ENCODE measurements at places on chromosomes 6 and 20.

DNA sequence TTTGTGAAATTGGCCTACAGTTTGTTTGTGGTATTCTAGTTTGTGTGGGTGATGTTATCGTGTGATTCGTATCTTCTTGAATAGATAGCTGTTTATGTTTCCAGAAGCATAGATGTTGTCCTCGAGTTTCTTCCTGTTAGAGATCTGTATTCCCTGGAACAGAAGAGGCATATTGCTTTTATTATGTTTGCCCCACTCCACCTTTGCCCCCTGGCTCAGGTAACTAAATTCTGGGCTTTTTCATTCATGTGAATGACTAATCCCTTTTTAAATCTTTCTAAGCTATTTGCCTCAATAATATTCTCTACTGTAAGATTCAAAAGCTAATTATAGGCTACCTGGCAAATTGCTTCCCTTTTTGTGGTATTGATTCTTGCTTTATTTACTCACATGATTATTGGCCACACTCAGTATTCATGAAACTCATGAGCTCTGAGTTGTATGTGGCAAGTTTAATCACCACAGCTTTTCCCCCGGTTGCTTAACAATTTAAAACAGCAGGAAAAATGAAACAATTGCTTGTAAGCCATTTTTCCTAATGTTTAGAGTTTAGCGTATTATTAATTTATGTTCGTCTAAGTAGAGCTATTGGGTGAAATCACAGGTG lies 12.6 kb downstream of the RNF217 start:
- no peak for DNase-seq

DNA sequence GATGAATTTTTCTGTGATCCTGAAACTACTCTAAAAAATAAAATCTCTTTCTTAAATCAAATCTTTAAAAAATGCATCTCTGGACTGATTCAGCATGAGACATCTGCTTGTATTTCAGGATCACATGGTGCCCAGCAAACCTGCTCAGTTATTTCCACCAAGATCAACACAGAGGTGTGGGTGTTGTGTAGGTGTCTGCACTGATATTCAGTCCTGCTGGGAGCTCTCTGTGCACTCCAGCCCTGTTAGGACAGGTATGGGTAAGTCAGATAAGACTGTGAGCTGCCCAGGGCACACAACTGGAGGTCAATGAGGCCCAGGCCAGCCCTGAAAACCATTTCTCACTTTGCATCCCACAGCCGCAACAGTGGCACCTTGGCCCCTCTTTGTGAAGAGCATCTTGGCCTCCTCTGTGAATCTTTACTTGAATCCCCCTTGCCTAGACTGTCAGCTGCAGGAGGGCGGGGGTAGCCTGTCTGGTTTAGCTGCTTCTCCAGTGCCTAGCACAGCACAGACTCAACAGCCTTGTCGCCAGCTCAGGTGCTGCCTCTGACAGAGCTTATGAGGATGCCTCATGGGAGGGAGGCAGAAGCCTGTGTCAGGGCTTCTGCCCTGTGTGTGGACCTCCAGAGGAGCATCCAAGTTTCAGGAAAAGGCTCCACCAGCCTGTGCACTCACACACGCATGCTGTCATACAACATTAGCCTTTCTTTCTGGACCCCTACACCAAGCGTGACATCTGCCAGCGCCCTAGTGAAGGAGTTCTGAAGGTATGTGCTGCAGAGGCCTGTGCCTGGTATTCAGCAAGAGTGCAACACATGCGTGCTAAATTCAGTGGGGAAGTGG lies 187.6 kb upstream of the CST7 start:
- DNase-seq, result no peak

- DNase-seq, result no peak
These were observed 40.1 kb downstream of the DEFB114 start for GRCh38 chr6:49923826-49924225.

- no peak for DNase-seq
These were observed 89.9 kb upstream of the MTHFD1L start for GRCh38 chr6:150775415-150776203.

DNA sequence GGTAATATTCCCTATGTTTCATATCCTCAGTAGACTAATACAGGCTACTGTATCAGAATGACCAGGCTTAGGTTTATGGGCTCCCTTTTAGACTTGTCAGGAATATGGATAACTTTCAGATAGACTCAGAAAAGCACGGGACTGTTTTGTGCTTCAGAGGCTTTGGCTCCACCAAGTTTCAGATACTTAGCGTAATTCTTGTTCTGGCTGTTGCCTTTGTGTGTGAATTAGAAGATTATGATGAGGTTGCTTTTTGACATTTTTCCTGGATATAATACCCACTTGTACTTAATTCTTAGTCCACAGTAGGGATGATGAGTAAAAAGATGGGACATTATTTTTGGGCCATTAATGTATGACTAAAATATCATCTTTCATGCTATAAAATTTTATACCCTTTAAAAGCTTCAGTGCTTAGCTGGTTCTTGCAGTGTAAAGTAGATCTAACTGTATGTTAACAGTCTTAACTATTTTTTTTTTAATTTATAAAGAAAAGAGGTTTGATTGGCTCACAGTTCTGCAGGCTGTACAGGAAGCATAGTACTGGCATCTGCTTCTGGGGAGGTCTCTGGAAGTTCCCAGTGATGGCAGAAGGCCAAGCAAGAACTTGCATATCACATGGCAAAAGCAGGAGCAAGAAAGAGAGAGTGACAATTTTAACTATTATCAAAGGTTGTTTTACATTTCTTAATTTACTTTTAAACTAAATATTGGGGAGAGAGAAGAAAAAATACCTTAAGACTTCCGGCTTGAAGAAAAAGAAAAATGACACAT lies 120.7 kb downstream of the ZFAND3 start:
- DNase-seq, result no peak

DNA sequence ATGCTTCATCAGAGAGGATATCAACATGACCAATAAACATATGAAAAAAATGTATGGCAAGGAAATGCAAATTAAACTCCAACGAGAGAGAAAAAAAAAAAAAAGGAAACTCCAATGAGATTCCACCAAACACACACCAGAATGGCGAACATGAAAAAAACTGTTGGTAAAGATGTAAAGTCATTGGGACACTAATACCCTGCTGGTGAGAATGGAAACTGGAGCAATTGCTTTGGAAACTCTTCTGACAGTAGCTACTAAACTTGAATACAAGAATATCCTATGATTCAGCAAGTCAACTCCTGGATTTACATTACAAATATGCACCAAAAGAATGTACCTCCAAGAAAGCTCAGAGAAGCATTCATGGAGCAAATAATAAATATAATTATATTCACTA lies 260.7 kb upstream of the ECI2 start:
- DNase-seq, result no peak

GRCh38 chr20:48626226-48626937 lies 201.4 kb downstream of the PREX1 start:
- DNase-seq, result no peak

DNA sequence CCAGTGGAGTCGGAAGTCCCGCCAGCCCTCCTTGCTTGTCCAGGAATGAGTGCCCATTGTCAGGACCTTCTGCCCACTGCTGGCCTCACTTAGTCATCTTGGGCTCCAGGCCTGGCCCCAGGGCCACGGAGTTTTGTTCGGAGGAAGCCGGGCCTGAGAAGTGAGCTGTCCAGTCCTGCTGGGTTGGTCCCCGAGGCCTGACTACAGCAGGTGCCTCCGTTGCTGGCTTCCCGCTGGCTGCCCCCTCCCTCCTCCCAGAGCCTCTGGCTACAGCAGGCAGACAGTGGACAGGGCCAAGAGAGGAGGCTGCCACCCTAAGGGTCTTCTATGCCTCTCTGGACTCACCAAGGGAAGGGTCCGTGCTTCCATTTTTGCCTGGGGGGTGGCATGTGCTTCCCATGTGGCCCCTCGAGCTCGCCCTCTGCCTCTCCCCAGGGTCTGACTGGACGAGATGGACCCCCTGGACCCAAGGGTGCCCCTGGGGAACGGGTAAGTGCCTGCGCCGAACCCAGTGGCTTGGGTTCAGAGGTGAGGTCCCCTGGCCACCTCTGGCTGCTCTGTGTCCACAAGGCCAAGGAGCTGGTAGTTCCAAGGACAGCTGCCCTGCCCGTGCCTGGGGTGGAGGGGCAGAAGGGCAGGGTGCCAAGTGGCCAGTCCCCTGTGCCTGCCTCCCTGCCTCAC lies 2.8 kb downstream of the COL9A3 start:
- DNase-seq, result no peak

DNA sequence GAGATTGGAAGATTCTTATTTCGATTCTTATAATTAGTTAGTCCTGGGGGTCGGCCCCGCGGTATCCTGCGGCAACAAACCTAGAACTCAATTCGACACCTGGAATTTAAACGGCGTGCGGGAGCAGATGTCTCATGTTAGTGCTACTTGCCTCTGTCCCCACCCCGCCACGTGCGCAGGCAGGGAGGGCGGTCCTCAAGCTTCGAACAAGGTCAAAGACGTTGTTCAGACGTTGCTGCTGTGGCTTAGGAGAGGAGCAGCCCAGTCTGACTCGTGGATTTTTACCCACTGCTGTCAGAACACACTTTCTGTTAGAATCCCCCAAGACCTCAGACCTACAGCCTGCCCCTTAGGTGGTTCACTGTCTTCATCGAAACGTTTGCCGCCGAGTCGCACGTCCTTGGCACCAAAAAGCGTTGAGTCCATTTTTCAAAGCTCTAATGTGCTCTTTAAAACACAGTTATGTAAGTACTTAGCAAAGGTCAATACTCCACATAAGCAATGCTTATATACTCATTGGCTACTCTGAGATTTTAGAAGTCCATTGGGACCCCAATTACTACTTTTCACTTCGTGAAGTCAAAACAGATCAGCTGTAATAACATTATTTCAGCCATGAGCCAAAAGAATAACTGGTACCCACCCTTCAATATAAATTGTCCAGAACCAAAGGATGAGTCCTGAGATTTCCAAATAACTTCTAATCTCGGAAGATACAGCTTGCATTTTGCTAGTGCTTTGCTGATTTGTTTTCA lies 2.7 kb upstream of the C6orf62 start:
- DNase-seq, result peak; percentile 73

GRCh38 chr6:155248008-155249001 lies 15.5 kb upstream of the CLDN20 start:
- no peak for DNase-seq

- no peak for DNase-seq
These were observed 91.3 kb downstream of the MYLK4 start for GRCh38 chr6:2659381-2659780.

GRCh38 chr6:141486942-141487341 lies 645.8 kb upstream of the GJE1 start:
- DNase-seq, result no peak

- DNase-seq, result no peak
These were observed 123.4 kb downstream of the MAFB start for GRCh38 chr20:40565682-40566040.

DNA sequence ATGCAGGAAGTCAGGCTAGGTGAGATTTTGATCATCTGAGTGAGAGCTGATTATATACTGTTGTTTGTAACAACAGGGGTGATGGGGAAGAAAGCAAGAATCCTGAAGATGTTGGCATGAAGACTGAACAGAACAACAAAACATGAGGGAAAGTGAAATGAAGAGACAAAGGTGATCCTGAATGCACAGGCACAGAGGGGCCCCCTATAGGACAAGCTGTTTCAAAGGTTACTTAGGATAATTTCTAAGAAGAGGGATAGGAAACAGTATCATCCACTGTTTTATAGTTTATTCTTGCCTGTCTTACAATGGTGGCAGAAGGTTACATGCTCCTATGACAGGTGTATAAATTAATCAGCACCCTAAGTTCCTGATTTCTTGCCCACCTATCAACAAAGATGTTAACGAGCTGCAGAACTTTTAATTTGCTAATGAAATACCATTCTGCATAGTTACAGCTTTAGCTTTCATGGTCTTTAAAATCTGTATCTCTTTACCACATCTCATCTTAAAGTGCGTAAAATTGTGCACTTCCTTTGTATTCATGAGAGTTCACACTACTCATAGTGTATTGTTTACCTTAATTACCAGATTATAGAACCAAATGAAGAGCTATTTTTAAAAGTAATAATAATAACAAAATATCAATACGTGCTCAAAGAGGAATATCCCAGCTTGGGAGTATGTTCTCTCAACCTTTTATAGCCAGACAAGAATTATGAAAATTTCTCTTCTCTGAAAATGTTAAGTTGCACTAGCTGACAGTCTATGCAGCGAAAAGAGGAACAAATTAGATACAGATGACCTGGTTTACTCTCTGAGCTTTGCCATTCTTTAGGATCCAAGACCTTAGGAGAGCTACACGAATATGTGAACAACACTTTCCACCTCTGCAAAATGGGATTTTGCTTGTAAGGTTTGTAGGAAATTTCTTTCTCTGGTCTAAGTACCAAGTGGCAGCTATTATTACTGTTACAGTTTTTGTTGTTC lies 192.5 kb downstream of the EDN1 start:
- no peak for DNase-seq

GRCh38 chr6:14721103-14721758 lies 524.6 kb upstream of the JARID2 start:
- DNase-seq, result no peak

- DNase-seq, result no peak
These were observed 89.1 kb downstream of the AIG1 start for GRCh38 chr6:143149771-143150170.

- DNase-seq, result no peak
These were observed 897.8 kb downstream of the EPHA7 start for GRCh38 chr6:92521553-92521952.

- no peak for DNase-seq
These were observed 19.2 kb downstream of the AAR2 start for GRCh38 chr20:36255445-36255844.

DNA sequence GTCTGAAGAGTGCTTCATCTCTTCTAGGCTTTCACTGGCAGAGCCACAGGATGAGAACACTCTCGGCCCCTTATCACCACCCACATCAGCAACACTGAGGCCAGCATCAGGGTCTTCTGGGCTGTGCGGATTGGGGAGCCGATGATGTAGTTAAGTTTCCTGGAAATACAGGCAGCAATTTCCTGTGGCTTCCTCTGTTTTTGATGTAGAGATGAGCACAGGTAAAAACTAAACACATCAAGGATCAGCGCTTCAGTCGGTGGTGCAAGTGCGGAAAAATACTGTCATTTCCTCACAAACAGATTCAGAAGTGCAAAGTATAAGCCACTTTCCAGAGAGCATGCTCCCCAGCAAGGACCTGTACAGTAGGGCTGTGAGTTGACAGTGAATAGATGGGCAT lies 62.6 kb downstream of the BACH2 start:
- DNase-seq, result no peak

- DNase-seq, result no peak
These were observed 49.1 kb upstream of the CCR6 start for GRCh38 chr6:167073679-167074274.

GRCh38 chr6:19849755-19850154 lies 12.6 kb downstream of the ID4 start:
- no peak for DNase-seq

GRCh38 chr20:48100483-48100882 lies 315.2 kb upstream of the SULF2 start:
- DNase-seq, result no peak

GRCh38 chr6:4344317-4344899 lies 209.0 kb upstream of the ECI2 start:
- no peak for DNase-seq

GRCh38 chr6:137978252-137978896 lies 111.3 kb downstream of the TNFAIP3 start:
- DNase-seq, result no peak

DNA sequence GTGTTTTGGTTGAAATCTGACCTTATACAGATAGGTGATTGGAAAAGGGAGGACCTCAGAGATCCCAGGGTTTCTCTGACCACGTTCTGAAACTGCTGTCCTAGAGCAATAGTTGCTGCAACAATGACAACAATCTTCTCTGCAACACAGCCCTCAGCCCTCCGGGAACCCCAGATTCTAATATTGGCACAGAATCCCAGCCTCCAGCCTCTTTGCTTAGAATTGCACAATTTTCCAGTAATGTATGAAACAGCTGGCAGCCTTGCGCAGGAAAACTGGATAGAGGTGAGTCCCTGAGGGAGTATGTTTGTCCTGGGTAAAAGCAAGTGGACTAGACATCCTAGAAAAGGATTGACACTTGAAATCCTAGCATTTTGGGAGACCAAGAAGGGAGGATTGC lies 30.4 kb upstream of the PNRC1 start:
- DNase-seq, result no peak

Measured in activated gamma-delta T cell (primary cell).